T47D (cell line): ENCODE measurements at places on chromosomes 4 and X.
A peak's percentile ranks its signal among the peaks of the same experiment; 100 is the strongest.

DNA sequence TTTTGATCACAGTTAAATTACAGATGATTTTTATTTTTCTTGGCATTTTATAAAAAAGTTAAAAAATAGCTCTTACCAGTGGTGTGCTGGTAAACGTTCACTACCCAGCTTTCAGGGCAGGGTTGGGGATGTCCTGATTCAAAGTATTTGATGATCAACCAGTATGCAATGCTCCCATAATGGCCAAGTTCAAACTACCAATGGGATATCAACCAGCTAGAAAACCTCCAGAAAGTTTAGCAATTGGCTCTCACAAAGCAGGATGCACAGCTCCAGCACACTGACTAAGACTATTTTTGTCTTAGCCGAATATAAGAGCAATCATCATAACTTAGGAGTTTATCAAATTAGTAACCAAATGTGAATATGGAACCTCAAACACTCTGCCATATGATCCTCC is 108.0 kb upstream of the PDE5A start:
- no peak for DNase-seq

GRCh38 chr4:114642173-114642780 is 43.7 kb downstream of the UGT8 start:
- no peak for DNase-seq

GRCh38 chrX:1851527-1851926 is 236.7 kb downstream of the ASMT start:
- DNase-seq, result no peak

DNA sequence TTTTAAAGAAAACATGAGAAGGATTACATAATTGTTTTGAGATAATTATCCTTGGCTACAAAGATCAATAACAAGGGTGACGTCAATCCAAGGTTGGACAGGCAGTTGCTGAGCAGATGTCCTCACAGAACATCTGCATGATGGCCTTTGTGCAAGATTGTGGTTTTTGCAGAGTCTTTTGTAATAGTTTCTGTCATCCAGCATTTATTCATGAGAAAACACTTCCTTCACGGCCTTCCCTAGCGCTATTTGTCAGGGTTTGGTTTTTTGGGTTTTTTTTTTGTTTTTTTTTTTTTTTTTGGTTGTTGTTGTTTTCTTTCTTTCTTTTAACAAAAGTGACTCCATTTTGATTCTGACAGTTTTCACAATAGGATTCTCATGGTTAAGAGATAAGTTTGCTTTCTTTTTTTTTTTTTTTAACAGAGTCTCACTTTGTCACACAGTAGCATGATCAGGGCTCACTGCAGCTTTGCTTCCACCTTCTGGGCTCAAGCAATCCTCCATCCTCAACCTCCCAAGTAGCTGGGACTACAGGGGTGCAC is 31.5 kb upstream of the ELF2 start:
- no peak for DNase-seq

- no peak for DNase-seq
These were observed 216.9 kb downstream of the PTTG2 start for GRCh38 chr4:38177035-38177546.

DNA sequence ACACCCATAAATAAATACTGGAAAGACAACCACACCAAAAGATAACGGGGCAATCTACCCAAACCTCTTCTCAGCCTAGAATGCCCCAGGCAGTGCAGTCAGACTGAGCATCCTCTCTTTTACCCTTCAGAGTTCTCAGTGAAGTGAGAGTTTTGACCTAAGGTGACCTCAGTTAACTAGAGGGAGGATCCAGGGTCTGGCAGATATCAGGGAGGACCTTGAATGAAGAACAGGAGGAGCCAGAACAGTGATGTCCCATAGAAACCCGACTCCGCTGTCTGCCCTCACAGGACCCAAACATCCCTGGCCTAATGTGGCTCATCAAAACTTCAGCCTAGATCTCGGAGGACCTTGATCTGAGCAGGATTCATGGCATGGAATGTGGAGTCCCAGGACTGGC is at the start of gene MAGEB3:
Gene MAGEB3 (plus strand): TSS at position 263 of the 400 bp plus-strand sequence. CDS start 5,268 bp downstream, outside the sequence.
- DNase-seq, result no peak

- DNase-seq, result no peak
These were observed 29.6 kb downstream of the PBDC1 start for GRCh38 chrX:76202471-76202870.

DNA sequence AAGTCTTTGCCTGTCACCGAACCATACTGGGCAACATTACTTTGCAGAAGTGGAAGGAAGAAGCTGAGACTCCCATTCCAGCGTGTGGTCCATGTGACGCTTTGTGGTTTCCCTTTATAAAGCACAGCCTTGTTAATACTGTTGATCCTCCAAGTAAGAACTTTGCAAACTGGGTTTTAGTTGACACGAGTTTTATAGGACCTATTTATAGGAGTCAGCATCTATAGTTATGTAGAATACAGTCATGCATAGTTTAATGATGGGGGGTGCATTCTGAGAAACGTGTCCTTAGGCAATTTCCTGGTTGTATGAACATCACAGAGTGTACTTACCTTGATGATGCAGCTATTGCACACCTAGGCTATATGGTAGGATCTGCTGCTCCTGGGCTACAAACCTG is 1879.4 kb upstream of the TENM3 start:
- DNase-seq, result no peak

DNA sequence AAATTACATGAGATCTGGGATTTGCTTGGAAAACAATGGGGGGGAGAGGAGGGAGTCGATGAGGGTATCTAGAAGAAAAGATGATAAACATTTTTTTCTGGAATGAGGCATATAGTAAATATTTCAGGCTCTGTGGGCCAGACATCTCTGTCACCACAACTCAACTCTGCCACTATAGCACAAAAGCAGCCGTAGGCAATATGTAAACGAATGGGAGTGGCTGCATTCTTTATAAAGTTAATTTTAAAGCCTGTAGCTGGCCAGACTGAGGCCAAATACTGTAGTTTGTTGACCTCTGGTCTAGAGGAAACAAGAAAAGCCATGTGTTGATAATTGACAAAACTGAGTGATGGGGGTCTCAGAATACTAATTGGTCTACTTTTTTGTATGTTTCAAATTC is 14.1 kb upstream of the TCEANC start:
- peak; percentile 15 for DNase-seq

- DNase-seq, result peak; percentile 59
These were observed 3.2 kb downstream of the KDR start for GRCh38 chr4:55122235-55122634.

DNA sequence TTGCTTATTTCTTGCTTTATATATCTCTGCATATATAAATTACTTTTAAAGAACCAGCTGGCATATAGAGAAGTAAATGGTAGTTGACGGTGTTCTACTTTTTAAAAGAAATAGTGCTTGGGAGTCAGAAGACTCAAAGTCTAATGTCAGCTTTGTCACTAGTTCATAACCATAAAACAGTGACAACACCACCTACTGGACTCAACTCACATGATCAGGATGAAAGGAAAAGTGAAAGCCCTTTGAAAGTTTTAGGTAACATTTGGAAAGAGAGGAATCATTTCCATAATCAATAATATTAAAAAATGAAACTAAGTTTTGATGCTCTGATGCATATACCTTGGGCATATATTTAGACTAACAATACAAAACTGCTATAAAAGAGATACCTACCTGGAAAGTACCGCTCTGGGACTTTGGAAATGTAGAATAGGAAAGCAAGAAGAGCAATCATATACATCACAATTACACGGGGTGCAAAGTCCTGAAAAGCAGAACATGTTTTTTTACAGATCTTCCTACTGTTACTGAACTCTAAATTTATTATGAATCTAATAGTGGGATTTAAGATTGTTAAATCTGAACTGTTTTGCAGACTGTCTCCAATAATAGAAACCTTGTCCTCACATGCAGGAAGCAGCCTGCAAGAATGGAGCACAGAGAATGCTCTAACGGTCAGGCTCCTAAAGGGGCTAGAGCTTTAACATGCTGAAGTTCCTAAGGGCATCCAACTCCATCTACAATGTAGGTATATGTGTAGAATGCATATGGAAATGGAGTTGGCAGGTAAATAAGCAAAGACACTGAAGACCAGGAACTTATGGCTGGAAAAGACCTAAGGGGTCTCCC is 15.6 kb downstream of the PAQR3 start:
- DNase-seq, result peak; percentile 29
